Epithelial cell of proximal tubule (primary cell): ENCODE measurements at places on chromosomes 7 and 10.

- no peak for DNase-seq
These were observed 17.6 kb upstream of the SLC29A3 start for GRCh38 chr10:71301371-71301916.

GRCh38 chr7:148590471-148590870, at the start of gene C7orf33:
Gene C7orf33 (plus strand): TSS chr7:148590766. CDS start chr7:148590926, 160 bp downstream.
- no peak for DNase-seq

DNA sequence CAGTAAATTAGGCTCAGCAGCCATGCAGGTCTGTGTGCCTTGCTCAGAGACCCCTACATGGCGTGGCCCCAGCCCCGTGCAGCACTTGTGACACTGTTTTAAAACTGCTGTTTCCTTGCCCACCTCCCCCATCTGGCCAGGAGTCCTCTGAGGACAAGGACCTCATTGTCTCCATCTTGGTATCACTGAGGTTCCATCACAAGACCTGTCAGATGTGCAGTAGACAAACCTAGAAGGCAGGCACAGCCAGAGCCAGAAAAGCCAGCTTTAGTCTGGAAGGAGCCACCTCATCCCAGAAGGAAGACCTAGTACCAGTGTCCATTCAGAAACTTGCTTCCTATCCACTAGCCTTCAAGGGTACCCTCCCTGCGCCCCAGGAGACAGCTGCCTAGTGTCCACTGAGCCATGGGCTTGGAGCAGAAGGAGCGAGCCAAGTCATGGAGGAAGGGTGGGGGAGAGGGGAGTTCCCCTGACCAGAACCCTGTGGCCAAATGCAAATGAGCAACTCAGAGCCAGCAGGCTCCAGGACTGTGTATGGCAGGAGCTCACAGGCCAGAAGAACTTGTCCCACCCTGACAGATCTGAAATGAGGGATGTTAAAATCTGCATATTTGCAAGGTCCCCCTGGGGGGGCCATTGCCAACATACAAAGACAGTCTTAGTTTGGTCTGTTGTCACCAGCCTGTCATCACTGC, 176.1 kb downstream of the SH3PXD2A start:
- no peak for DNase-seq

GRCh38 chr7:50674896-50675835, 107.5 kb downstream of the GRB10 start:
- no peak for DNase-seq

GRCh38 chr10:12006671-12007070, 35.9 kb downstream of the UPF2 start:
- DNase-seq, result no peak
